Suppressor macrophage (primary cell): ENCODE measurements at places on chromosomes 1 and 21.

DNA sequence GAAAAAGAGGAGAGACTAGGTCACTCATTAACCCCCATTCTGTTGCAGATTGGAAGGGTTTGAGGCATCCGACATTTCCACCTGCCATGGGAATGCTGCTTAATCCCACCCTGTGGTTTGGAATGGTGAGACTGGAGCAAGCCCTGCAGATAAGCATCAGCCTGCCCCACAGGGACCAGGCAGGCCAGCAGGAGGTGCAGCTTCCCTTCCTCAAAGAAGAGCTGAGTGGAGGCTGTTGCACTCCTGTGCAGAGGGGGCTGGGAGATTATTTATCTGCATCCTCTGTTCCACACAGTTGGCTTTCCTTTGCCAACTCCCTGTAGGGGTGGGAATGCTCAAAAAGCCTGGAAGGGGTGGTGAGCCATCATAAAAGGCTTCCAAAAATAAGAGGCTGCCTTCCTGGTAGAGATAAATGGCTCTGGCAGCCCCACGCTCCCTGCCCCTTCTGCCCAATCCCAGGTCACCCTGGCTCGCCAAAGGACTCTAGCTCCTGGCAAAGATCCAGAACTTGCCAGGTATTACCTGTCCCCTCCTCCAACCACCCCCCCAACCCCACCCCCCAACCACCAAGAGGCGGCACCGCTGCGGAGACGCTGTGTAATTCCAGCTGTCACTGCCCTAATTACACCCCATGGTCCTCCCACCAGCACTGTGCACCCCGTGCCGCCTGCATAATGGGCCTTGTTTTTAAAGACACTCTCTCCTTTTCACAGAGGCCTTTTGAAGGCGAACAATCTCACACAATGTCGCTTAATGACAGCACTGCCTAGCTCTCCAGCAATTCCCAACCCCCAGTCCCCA, 83.0 kb upstream of the ZC3H12A start:
- no peak for DNase-seq

DNA sequence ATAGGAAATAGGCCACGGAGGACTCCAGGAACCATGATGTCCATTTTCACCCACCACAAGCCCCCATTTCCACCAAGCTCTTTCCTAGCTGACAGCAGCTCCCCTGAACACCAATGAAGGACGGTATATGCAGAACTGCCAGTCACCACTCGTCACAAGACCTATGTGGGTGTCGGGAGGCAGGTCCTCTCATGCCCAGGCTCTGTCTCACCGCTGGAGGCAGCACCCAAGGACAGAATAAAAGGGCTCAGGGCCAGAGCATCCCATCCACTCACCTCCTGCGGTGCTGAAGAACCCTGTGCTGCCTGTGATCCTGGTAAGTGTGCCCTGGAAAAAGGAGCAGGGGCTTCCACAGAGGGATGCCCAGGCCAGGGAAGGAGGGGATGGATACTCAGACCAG, at the start of gene LCE1F:
Gene LCE1F, plus strand, starts transcription at position 266 of the 400 bp plus-strand sequence. CDS start 1,232 bp downstream, outside the sequence.
- no peak for DNase-seq

- DNase-seq: no peak
These were observed 368.3 kb upstream of the ESRRG start for GRCh38 chr1:217091561-217091960.

- DNase-seq: peak; percentile 81
These were observed 26.8 kb downstream of the TSHB start for GRCh38 chr1:115056395-115056798.

- no peak for DNase-seq
These were observed 111.8 kb downstream of the MAN1A2 start for GRCh38 chr1:117479086-117479485.

DNA sequence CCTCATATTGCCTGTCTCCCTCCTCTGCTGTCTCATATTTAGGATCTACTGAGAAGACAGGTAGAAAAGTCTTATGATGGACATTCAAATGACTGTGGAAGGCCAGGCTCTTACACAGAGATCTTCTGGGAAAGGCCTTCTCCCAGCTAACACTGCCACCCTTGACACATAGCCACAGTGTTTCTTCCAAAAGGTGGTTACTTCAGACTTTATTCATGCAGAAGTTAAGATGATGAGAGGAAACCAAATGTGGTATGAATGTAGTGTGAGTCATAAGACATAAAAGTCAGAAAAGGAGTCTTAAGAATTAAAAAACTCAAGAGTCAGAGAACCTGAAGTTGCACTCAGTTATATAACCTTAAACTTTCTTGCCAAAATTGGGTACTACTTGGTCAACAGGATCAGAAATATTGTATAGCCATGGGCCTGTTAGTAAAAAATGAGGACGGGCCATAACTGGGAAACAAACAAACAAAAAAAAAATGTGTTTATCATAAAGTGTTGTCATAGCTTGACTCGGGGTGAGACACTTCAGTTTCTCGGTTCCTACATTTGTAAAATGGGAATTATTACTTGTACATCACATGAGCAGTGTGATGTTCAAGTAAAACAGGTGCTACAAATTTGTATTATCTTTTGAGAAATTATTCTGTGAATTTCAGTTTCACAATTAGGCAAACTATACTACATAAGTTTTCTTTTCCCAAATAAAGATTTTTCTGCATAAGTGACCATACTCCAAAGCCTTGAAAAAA, 1.2 kb upstream of the DENND1B start:
- DNase-seq: peak; percentile 35

DNA sequence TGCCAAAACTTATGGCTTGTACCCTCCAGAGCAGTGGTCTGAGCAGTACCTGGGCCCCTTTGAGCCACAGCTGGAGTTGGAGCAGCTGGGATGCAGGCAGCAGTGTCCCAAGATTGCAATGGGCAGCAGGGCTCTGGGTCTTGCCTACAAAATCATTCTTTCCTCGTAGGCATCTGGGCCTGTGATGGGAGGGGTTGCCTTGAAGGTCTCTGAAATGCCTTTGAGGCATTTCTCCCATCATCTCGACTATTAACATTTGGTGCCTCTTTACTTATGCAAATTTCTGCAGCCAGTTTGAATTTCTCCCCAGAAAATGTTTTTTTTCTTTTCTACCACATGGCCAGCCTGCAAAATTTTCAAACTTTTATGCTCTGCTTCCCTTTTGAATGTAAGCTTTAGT, 31.0 kb upstream of the TSPAN2 start:
- DNase-seq: no peak

GRCh38 chr1:228213917-228214808, 6.3 kb downstream of the OBSCN start:
- peak; percentile 18 for DNase-seq

DNA sequence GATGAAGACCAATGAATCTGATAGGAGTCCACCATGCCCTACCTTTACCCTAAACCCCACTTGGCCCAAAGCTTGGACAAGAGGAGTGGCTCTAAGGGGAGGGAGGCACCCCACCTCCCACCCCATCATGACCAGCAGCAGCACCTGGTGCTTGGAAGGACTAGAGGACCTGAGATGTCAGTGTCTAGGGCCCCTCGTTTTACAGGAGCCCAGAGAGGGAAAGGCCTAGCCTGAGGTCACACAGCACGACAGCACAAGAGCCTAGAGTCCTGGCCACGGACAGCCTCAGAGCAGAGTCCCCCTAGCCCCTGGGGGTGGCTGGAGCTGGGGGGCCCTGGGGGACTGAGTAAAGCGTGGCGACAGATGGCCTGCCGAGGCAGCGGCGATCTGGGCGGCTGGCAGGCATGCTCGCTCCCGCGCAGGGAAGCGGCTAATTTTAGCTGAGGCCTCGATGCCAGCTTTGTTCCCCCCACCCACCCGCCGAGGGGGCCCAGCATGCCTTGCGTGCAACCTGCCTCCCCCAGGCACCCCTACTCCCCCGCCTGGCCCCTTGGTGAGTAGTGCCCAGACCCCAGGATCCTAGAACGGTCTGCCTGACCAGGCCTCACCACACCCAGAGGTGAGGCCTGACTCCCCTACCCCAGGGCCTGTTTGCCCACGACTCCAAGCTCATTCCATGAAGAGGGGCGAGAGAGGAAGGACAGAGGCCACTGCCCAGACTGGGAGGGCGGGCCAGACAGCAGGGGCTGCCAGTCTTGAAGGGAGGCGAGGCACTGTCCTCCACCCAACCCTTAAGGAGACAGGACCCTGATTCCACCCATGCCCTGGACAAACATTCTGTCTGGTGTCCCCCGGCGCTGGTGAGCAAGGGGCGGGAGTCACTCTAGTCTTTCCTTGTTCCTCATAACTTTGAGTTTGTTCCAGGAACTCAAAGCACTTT, 39.0 kb downstream of the AHDC1 start:
- DNase-seq: no peak

GRCh38 chr1:43214501-43215444, 42.6 kb downstream of the CFAP57 start:
- DNase-seq: no peak

DNA sequence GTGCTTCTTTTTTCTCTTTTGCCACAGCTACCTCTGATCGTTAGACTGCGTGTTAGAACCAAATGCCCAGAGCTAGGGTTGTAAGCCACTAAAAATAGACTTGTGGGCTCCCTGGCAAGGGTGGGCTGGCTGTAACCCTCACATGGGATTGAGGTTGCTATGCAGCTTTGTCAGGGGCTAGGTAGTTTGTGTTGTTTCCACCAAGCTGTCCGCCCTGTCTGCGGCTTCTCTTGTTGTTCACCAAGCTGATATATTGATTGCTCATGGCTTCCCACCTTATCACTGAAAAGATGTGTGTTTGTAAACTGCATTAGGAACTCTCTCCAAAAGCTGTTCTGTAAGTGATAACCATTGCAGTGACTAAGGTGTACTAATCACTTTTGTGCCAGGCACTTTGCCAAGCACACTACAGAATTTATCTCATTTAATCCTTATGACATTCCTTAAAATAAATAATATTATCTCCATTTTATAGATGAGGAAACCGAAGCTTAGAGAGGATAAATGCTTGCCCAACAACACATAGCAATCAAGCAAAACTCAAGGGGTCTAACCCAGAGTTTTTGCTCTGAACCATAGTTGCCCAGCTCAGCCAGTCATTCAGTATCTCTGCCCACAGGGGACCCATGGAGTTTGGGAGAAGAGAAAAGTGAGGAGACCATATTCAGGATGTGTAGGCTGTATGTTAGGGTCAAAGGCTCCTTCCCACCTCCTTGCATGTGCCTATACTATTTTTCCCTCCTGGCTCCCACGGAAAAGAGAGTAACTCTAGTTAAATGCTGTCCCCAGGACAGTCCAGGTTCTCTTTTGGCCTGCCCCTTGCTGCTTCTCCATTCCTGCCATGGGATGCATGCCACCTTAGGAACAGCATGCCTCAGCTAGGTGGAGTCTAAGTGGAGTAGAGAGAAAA, 42.2 kb upstream of the TARBP1 start:
- no peak for DNase-seq

- DNase-seq: no peak
These were observed 15.9 kb downstream of the PTPRF start for GRCh38 chr1:43546388-43547100.

DNA sequence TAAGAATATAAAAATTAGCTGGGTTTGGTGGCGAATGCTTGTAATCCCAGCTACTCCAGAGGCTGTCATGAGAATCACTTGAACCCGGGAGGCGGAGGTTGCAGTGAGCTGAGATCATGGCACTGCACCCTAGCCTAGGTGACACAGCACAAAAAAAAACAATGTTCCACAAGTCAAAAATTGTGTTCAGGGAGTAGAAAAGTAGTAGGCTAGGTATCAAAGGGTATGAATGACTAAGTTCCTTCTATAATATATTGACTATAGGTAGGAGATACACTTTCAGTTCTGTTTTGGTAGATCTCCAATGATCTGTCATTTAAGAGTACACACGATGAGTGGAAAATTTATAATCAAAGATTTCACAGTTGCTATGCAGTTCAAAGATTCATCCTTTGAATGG, 16.7 kb downstream of the USP48 start:
- DNase-seq: no peak

- no peak for DNase-seq
These were observed 12.9 kb downstream of the NRIP1 start for GRCh38 chr21:15051644-15052458.

DNA sequence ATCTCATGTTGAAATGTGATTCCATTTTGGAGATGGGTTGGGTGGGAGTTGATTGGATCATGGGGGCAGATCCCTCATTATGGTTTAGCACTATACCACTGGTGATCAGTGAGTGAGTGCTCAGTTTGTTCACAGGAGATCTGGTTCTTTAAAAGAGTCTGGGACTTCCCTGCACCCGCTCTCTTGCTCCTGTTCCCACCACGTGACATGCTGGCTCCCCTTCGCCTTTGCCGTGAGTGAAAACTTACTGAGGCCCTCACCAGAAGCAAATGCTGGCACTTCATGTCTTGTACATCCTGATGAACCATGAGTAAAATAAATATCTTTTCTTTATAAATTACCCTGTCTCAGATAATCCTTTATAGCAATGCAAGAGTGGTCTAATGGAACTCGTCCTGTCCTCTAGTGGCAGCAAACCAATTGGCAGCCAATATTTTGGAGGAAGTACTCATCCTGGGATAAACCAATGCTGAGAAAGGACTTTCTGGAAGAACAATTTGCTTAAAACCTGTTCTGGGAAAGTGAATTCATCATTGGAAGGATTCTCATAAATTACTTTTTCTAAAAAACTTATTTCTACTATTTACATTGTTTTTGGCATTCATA, 27.8 kb upstream of the CYP4A11 start:
- DNase-seq: no peak
